ENCODE measurements at places on chromosomes 13 and 19.

GRCh38 chr13:100674572-100674871, at the start of gene TMTC4:
TSS of gene TMTC4 (minus strand) at chr13:100674795. CDS start at chr13:100670362, 4,433 bp downstream.
- DNase-seq: no peak

DNA sequence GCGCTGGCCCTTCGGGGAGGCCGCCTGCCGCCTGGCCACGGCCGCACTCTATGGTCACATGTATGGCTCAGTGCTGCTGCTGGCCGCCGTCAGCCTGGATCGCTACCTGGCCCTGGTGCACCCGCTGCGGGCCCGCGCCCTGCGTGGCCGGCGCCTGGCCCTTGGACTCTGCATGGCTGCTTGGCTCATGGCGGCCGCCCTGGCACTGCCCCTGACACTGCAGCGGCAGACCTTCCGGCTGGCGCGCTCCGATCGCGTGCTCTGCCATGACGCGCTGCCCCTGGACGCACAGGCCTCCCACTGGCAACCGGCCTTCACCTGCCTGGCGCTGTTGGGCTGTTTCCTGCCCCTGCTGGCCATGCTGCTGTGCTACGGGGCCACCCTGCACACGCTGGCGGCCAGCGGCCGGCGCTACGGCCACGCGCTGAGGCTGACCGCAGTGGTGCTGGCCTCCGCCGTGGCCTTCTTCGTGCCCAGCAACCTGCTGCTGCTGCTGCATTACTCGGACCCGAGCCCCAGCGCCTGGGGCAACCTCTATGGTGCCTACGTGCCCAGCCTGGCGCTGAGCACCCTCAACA, 1.2 kb downstream of the F2RL3 start:
- DNase-seq: no peak

GRCh38 chr13:20389696-20390525, 135.7 kb downstream of the CRYL1 start:
- DNase-seq: no peak

- DNase-seq: peak; percentile 58
Observed at GRCh38 chr19:1132552-1133383, 29.0 kb downstream of the GPX4 start.

DNA sequence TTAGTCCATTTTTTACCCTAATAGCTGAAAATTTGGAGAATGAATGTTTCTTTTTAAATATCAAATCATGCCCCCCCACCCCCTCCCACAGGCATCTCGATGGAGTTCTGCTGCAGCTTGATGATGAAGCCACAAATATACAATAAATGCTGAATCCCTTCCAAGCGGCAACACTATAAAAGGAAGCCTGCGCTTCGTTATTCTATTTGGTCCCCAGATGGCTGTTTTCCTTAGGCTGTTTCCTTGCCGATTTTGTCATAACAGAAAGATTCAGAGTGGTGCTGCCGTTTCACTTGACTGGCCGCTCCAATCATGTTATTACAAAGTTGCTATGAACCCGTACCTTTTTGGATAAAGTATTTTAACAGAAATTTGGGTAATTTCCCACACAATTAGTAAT, 79.5 kb downstream of the MYO16 start:
- DNase-seq: no peak

DNA sequence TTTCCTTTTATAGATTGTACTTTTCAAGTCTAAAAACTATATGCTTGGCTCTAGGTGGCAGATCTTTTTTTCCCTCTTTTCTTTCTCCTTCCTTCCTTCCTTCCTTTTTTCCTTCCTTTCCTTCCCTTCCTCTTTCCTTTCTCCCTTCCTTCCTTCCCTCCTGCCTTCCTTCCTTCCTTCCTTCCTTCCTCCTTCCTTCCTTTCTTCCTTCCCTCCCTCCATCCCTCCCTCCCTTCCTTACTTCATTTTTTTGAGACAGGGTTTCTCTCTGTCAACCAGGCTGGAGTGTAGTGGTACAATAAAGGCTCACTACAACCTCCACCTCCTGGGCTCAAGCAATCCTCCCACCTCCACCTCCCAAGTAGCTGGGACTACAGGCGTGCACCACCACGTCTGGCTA, 48.1 kb downstream of the F2RL3 start:
- no peak for DNase-seq

DNA sequence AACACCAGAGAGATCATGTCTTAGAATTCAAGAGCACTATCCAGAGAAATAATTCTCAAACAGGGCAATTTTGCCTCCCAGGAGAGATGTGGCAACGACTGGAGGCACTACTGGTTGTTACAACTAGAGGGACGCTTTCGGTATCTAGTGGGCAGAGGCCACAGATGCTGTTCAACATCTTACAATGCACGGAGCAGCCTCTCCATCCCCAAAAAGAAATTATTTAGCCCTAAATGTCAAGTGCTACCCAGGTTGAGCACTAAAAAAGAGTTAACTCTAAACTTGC, 78.6 kb downstream of the ABCC4 start:
- no peak for DNase-seq

DNA sequence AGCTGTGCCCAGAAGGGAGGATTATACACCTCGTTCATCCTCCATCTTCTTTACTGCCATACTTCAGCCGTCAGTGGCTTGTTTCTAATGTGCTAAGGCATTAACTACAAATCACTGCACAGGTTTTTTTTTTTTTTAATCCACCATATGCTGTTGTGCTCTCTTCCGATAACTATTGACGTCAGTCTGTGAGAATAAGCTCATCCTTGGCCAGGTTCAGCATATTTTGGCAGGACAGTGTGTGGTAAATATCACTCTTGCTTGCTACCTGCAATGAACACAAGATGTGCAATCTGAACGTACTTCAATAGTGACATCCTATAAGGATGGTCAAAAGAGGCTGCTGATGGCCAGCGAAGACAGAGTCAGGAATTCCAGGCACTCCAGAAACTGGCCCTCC, 2030.7 kb upstream of the PCDH20 start:
- no peak for DNase-seq

DNA sequence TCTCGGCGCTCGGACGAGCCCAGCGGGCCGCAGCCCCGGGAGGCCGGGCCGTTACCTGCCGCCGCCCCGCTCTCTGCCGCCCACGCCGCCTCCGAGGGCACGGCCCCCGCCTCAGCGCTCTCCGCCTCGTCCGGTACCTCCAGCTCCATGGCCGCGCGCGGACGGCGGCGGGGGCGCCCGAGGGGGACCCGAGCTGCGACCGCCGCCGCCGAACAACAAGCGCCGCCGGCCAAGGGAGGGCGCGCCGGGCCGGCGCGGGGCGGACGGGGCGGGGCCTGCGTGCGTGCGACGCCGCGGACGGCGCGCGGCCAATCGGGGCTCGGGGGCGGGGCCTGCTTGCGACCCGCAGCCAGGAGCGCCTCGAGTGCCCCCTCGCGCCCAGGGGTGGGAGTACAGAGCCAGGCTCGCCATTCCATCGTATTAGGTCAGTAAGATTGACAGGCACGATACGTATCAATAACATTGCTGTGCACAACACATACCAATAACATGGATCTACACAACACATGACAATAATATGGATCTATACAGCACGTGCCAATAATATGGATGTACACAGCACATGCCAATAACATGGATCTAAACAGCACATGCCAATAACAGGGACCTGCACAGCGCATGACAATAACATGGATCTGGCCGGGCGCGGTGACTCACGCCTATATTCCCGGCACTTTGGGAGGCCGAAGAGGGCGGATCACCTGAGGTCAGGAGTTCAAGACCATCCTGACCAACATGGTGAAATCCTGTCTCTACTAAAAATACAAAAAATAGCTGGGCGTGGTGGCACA, at the start of gene PIP5K1C:
Gene PIP5K1C, minus strand, starts transcription at position 227 of the 791 bp plus-strand sequence. Its CDS starts 78 bp downstream, at position 149.
- DNase-seq: peak; percentile 84

DNA sequence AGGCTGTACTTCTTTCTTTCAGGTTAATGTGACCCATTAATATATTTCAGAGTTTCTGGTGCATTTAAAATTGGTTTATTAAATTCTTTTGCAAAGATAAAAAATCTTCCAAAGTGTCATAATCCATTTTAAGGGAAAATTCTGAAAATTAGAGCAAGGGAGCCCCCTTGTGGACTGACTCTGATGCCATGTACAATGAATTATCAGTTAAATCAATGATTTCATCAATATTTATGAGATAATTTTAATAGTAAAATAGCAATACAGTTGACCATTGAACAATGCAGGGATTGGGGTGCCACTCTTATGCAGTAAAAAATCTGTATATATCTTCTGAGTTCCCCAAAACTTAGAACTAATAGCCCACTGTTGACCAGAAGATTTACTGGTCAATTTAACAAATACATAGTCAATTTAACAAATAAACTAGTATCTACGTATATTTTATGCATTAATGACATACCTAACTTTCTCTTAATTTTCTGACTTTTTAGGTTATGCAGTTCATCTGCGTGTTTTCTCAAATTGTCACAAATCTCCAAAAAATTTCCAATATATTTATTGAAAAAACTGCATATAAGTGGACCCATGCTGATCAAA, 479.1 kb upstream of the MIR17HG start:
- no peak for DNase-seq

- no peak for DNase-seq
Observed at GRCh38 chr13:39484506-39485313, 118.3 kb downstream of the LHFPL6 start.

DNA sequence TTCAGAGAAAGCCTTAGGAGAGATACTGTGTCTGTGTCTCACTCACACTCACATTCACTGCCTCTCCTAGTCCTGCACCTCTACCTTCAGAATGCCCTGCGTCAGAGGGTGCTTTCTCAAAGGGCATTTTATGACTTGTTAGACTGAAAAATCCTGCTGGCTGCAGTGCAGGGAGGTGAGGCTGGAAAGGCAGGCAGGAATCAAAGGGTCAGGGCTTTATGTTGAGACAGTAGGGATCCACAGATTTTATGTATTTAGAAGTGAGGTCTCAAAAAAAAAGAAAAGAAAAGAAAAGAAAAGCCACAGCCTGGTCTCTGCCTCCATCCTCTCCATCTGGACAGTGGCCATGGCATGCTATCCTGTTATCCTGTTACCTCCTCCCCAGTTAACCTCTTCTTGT, 936.0 kb upstream of the SLC10A2 start:
- no peak for DNase-seq

DNA sequence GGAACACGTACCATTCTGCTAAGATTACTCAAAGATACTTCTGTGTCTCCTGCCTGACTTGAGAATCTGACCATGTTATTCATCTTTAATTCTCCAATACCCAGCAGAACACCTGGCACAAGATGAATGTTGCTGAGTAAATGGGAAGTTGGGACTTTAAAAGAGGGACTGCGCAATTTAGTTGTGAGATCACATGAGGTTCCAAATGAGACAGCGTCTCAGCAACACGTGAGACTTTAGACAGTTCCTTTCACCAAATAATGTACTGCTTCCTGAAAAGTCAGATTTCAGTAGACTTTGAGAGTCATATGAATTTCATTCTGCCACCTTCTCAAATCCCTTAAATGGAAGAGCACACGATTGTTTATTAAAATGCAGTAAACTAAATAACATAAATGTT, 36.7 kb downstream of the DOCK9 start:
- no peak for DNase-seq

DNA sequence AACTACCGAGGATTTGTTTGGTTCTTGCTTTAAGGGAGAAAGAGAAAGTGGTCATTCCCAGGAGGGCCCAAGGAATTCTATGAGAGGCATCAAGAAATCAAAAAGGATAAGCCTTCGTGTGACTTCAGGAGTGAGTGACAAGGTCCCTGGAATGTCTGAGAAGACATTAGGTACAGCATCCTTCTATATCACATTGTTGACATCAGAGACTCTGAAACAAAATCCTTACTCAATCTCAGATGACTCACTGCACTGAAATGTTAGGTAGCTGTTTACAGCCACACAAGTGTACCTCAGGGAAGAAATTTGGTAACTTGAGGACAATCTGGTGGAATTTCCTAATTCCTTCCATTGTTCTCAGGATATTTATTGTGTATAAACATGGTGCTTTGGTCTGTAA, 7.9 kb upstream of the LGALS14 start:
- DNase-seq: no peak

GRCh38 chr19:31591258-31591657, 242.0 kb upstream of the TSHZ3 start:
- DNase-seq: no peak

DNA sequence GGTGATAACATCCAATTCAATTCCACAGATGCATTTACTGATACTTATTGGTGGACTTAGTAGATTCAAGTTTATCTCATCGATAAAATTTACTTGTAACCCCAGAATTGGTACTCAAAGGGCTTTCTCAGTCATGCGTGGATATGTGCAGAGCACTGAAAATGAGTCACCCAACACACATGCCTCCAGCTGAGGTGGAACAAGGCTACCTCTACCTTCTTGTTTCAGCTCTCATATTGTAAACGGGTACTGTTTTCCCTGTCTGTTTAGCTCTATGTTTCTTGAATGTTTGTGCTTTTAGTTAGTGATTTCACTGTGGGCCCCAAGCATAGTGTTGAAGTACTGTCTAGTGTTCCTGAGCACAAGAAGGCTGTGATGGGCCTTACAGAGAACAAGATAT, 1.5 kb downstream of the LRRC63 start:
- DNase-seq: no peak

DNA sequence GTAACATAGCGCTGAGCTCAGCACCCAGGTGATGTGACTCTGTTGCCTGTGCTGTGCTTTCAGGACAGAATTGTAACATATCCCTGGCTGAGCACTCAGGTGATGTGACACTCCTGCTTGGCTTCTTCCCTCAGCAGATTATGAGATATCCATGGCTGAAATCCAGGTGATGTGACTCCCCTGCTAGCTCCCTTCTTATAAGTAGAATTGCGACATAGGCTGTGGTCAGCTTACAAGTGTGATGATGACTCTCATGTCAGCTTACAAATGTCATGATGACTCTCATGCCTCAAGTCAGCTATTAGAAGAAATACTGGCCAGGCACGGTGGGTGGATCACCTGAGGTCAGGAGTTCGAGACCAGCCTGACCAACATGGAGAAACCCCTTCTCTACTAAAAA, 14.3 kb upstream of the ZNF429 start:
- no peak for DNase-seq

- DNase-seq: no peak
Observed at GRCh38 chr13:97567510-97568243, 133.7 kb downstream of the RAP2A start.

DNA sequence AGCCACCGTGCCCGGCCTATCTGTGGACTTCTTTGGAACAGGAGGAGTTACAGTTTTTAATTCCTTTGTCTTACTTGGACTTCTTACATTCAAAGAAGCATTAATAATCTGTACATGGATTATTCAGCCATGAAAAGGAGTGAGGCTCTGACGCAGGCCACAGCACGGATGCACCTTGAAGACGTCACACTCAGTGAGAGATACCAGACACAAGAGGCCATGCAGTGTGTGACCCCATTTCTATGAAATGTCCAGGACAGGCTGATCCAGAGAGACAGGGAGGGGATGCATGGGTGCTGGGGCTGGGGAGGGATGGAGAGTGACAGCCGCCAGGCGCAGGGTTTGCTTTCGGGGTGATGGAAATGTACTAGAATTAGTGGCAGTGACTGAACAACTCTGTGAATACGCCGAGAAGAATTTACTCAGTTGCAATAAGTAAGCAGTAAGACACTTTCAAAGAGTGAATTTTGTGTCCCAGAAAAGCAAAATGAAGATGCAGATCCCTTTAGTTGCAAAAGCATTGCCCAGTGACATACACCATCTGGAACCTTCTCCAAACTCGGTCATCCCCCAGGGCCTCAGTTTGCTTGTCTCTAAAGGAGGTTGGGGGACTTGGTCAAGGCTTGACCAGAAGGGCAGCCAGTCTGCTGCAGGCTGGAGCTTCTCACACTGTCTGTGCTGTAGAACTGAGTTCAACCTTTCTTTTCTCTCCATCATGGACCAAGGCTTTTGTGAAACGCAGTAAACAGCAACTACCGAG, 25.3 kb downstream of the PIP5K1C start:
- no peak for DNase-seq

- DNase-seq: no peak
Observed at GRCh38 chr13:102830646-102831045, 15.2 kb upstream of the ERCC5 start.

Data from activated gamma-delta T cell (primary cell).